ENCODE measurements at places on chromosomes 6 and 20.

DNA sequence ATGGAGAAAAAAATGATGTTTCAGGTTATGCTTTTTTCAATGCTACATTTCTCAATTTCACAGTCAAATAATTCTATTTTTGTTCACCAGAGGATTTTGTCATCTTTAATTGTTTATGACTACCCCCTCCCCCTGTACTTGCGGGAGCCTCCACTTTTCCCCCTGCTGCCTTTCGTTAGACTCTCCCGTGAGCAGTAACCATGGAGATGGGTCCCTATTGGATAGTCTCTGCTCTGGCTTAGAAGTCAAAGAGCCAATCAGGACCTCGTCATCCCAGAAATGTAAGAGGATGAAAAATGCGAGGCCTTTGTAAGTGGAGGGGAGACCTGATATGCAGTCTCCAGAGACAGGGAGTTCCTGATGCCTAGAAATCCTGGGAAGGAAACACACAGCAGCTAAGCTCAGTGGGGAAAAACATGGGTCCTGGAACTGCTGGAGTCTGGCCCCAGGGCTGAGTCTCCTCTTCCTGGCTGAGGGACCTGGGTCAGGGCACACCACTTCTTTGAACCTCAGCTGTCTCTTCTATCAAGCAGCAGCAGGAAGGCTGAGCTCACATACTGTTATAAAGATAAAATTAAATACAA is 298.7 kb downstream of the TSHZ2 start:
- DNase-seq, result no peak

DNA sequence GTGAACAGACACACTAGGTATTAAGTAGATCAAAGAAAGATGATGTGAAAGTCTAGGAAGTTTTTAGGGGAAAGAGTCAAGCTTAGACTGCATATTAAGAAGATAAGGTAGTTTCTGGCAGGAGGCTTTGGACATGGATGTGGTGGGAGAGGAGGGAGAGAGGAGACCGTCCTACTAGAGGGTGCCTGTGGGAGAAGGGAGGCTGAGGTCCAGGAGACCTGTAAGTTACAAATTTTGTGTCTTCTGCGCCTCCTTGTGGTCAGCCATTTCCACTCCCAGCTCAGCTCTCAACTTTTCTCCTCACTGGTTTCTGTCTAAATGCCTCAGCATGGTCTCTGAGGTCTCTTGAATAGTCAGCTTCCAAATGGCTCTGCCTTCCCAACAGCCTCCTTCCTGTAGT is 193.5 kb downstream of the UNC5CL start:
- no peak for DNase-seq

DNA sequence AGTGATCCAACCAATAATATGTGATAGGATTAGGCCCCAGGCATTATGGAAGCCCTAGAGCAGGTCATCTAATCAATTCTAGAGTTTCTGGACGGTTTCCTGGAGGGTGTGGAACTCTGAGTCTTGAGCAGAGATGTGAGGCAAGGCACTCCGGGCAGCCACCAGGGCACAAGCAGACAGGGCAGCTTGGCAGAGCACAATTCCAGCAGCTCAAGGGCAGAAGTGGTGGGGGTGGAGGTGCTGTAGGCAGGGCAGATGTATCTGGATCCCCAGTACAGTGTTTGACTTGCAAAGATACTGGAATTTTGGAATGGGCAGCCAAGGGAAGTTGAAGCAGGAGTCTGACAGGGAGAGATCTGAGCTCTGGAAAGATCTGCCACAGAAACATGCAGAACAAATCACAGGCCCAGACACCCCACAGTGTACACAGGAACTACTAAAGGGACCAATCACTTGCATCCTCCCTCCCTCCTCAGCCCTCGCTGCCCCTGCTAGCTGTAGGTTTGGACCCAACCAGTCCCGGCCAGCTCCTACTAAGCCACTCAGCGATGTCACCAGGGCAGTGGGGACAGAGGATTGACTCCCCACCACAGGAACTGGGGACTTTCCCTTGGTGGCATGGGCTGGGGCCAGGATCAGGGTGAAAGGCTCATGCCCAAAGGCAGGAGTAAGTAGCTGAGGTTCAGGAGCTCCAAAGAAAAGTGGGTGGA is 47.0 kb downstream of the TFEB start:
- no peak for DNase-seq

DNA sequence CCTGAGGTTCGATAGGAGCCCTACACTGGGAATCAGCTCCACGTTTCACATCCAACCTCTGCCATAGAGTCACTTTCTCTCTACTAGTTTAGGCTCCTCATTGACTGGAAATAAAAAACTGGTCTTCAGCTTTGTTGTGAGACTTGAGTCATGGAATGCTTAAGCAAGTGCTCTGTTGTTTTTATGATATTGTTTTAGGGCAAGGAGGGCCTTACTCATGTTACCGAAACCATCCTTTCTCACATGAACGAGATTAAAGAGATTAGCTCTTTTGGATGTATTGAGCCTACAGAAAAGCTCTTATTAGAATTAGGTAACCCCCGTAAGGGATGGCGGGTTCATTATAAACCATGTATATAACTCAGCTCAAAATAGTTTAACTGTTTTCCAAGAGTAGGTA is 6.9 kb upstream of the MOCS1 start:
- no peak for DNase-seq

DNA sequence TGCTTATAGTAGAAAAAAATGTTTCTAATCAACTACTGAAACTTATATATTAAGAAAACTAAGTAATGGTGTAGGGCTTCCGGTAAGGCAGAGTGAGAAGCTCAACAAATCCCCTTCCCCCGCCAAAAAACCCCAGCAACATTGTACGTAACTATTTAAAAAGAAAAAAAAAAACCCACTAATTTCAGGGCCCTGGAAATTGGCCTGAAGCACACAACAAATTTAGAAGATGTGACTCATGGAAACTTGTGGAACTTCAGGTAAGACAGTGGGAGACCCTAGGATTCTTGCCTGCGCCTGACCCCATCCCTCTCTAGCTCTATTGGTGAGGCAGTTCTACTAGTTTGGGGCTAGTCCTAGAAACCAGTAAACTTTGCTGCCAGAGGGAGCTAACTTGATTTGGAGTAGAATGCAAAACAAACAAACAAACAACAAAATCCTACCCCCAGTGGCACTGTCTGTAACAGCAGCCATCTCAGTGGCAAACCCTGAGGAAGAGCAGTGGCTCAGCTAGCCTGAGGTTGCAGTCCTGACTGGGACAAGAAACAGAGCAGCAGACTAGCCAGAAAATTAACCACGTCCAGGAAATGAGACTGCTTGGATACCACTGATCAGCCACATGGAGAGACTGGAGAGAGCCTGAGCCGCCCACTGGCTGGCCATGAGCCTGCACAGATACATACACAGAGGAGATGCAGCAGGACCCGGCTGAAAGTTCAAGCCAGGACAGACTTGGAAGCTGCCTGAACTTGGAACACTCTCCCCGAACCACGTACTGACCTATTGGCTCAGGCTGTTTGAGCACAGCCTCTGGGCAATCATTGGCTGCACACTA is 135.1 kb downstream of the TBXT start:
- DNase-seq, result no peak

- DNase-seq, result no peak
Observed at GRCh38 chr6:40887079-40887791, 151.8 kb downstream of the UNC5CL start.

DNA sequence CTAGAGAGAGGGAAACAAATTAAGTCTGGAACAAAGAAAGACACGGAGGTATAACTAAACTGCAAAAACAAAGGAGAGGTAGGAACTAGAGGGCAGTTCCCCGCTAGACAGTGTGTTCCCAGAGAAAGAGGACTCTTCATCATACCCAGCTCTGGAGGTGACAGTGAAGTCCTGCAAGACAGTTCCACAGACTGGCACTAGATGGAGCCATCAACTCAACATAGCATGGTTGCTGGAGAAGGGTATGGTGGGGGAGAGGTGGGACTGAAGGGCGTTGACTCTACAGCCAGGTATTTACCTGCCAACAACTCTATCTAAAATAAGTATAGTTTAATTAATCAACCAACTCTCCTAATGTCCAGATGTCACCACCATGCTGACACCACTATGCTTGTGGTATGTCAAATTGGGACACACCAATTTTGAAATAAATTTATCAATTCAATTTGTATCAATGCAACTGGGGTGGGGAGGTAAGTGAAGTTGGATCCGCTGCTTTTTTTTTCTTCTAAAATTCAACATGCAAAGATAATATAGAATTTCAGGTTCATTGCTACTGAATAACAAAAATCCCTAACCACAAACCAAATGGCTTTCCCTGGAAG is 9.7 kb downstream of the BACH2 start:
- peak; percentile 64 for DNase-seq

Data from activated CD8-positive, alpha-beta memory T cell treated with anti-CD3 and anti-CD28 coated beads, Interleukin-2, amount 50 U/mL, for 4 hours (primary cell).